ENCODE measurements at places on chromosomes 13 and 19.

DNA sequence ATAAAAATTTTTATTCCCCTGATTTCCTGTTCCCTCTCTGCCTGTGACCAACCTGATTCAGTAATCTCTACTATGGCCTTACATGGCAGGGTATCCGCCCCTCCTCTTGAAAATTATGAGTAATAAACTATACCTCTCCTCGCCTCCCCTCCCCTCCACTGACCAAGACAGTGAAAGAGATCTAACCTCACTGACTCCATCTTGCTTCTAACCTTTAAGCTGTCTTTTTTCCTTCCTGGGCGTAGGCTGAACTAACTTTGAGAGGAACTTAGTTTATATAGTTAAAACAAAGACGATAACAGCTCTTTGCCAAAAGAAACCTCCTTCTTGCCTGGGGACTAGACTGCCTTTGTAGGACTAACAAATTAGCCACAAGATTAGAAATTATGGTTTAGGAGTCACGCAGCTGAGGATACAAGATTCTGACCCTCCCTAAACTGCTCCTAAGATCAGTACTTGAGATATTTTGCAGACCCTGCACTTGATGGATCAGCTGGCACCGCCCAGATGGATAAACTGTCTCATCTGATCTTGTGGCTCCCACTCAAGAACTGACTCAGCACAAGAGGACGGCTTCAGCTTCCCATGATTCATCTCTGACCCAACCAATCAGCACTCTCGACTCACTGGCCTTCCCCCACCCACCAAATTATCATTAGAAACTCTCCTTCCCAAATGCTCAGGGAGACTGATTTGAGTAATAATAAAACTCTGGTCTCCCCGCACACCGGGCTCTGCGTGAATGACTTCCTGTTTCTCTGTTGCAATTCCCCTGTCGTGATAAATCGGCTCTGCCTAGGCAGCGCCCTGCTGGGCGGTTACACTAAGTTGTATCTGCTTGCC, 187.1 kb downstream of the TDRD3 start:
- DNase-seq = no peak

- no peak for DNase-seq
Observed at GRCh38 chr13:23231241-23231640, 50.5 kb downstream of the SGCG start.

DNA sequence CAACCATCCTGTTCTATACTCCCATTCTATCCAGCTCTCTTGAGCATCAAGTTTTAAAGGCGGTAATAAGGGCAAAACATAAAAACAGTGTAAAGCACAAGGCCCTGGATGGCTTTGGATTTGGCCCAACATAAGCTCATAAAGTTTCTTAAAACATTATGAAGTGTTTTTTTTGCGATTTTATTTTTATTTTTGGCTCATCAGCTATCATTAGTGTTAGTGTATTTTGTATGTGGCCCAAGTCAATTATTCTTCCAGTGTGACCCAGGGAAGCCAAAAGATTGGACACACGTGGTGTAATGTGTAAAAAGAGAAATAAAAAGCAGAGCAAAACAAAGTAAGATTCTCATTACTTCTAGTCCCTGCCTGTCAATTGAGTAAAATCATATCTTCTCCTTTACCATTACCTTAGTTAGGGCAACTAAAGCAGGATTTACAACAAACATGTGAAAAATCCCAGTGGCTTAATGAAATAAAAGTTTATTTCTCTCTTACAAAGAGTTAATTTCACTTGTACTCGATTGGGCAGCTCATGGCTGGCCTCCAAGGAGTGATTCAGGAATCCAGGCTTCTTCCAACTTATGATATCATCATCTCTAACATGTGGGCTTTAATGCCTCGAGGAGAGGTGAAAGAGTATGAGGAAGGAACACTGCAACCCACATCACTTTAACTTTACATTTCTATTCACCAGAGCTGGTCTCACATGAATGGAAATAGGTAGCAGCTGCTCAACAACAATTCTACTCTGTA, 725.2 kb upstream of the SLITRK1 start:
- no peak for DNase-seq

- no peak for DNase-seq
Observed at GRCh38 chr19:10548746-10549276, 5.1 kb downstream of the ATG4D start.

GRCh38 chr19:14603990-14604387, 21.1 kb downstream of the CLEC17A start:
- no peak for DNase-seq

- no peak for DNase-seq
Observed at GRCh38 chr13:21686751-21687391, 16.0 kb downstream of the FGF9 start.

DNA sequence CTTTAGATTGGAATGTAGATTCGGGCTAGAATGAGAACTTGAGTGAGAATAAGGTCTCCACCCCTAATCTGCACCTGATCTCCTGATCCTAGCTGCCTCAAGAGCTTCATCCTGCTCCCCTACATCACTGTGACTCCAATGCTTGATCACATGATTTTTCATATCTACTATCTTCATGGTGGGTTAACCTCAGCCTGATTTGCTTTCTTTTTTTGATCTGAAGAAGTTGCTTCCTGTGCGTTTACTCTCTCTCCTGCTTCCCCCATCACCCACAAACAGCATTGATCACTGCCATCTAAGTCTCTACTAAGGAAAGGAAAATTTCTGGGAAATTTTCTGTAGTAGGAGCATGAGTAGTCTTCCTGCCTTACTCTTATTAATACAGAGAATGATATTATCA, 1542.1 kb upstream of the SLC10A2 start:
- DNase-seq = no peak

- DNase-seq = no peak
Observed at GRCh38 chr13:75870397-75870903, 234.3 kb downstream of the LMO7 start.

GRCh38 chr13:21567714-21568113, 36.3 kb downstream of the MICU2 start:
- no peak for DNase-seq

GRCh38 chr13:76883236-76883635, 3.0 kb downstream of the KCTD12 start:
- no peak for DNase-seq

DNA sequence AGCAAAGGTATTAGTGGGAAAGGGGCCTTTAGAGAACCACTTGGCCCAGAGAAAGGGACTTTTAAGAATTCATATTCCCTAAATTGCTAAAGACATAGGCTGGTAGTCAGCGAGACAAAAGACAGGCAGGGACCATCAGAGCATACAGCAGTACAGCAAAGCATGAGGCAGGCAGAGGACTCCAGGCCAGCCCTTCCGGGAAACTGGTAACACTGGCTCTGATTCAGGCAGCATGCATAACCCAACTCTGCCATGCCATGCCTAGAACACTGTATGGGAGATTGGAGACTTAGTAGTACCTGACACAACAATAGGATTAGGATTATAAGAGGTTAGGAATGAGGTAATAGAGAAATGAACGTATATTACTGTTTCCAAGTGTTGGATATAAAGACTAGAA, 34.9 kb downstream of the CAB39L start:
- no peak for DNase-seq

DNA sequence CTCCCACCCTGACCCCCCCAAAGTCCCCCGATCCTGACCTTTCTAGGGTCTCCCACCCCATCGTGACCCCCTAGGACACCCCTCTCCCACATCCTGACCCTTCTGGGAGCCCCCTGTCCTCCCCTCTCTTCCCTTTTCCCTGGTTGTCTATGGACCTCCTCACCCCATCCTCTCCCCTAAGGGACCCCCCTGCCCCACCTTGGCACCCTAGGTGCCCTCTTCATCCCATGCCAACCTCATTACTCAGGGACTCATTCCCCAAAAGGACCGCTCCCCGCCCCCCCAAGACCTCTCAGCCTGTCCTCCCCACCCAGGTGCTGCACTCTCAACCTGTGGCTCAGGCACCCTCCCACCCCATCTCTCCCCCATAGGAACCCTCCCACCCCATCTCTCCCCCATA, 2.1 kb downstream of the MAP2K2 start:
- DNase-seq = no peak

DNA sequence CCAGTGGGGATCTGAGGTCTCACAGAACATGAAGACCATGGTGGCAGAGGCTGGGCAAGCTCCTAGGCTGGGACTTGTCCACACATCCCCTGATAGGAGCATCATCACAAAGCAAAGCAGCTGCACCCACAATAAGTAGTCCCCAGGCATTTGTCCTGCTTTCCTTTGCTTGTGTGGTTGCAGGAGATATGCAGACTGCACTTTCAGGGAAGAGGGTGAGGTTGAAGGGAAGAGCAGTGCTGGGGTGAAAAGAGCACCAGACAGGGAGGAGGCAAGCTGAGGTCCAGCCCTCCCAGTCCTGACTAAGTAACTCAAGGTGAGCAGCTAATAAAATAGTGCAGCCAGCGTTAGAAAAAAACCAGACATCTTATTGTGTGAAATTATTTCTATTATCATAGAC, 383.6 kb downstream of the UQCRFS1 start:
- DNase-seq = no peak

DNA sequence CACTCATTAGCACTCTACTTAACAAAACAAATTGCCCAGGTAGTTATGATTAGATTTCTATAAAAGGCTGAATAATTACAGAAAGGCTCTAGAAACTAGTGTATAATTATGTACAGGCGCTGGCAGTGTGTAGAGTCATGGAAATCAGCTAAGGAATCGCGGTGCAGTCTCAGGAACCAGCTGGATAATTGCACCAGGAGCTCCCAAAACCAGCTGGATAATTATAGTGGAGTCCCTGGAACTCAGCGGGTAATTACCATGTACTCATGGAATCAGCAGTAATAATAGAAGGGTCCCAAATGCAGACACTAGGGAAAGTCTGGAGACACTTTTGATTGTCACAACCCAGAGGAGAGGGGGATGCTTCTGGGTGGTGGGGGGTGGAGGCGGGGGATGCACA, 23.2 kb upstream of the TTYH1 start:
- DNase-seq = no peak

DNA sequence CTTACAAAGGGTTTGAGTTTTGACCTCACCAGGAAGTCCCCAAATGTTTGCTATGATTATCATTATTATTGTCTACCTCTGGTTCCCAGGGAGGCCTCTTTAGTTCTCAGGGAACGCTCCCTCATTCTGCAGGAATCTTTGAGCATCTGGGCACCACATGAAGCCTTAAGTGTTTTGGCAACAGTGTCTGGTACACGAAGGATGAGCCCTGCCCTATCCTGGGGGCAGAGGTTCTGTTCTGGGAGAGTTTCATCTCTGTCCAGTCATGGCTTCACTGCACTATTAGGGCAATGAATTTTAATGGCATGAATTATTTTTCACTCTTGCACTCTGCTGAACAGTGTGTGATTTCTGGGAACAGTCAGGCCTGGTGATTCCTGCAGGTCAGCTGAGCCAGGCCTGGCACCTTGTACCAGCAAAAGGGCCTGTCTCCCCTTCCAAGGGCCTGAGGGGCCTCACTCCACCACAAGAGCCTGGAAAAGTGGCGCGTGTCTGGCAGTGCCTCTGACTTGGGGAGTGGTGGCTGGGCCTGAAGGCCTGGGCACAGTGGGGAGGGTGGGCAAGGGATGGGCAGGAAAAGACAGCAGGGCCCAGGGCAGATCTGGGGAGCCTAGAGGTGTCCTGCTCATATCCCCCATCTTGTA, 4.6 kb downstream of the FAM187B start:
- DNase-seq = no peak

DNA sequence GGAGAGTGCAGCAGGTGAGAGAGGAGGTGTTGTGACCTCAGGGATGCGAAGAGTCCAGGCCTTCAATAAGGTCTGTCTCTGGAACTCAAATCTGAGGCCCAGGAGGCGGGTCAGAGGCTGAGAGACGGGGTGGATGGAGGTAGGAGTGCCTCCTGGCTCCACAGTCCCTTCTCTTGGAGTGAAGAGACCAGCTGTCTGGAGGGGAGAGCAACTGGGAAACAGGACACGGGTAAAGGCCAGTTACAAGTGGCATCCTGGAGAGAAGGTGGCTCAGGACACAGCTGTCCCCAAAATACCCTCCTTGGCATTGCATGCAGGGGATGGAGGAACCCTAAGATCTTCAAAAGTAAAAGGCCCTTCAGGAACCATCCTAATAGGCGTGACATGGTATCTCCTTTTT, 19.2 kb downstream of the PDE4A start:
- no peak for DNase-seq

DNA sequence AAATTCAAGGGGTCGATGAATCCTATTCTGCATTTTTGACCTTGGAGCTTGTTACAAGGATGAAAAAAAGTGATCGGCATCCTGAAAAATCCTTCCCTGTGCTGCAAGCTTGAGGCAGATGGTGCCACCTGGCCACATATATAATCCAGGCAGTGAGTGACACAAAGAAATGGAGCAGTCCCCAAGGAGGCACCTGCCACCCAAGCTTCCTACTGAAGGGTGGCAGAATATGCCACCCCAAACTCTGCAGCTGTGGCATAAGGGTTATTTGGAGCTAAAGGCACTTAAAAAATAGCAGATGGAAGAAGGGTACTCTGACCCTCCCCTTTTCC, 15.4 kb downstream of the TMEM272 start:
- DNase-seq = no peak

GRCh38 chr19:22628401-22628800, 5.7 kb upstream of the ZNF492 start:
- no peak for DNase-seq

DNA sequence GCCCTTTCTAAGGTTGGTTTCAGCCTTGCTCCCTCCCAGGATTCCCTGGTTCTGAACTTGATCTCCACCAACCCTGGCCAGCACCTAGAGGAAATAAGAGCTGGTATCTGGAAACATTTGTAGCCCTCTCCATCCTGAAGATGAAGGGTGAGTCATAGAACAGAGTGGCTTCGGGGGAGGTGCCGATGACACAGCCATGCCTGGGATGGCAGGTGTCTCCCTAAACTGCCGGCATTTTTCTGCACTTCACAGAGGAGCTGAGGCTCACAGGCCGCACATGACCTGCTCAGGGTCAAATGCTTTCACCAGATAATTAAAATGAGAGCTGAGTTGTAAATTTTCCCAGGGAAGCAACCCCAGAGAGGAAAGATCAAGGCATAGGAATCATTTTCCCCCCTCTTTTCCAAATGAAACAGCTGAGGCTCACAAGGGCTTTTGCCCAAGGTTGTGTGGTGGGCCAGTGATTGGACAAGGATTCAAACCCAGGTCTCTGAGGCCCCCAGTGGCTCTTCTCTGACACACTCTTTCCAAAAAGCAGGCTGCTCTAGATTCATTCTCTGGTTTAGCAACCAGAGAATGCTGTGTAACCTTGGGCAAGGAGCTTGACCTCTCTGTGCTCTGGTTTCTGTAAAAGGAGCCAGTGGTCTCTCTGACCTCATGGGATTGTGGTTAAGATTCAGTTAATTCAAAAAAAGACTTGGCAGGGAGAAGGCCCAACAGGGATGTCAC, 1.2 kb upstream of the SLC25A42 start:
- no peak for DNase-seq

- DNase-seq = no peak
Observed at GRCh38 chr13:39737047-39737446, 81.6 kb downstream of the COG6 start.

DNA sequence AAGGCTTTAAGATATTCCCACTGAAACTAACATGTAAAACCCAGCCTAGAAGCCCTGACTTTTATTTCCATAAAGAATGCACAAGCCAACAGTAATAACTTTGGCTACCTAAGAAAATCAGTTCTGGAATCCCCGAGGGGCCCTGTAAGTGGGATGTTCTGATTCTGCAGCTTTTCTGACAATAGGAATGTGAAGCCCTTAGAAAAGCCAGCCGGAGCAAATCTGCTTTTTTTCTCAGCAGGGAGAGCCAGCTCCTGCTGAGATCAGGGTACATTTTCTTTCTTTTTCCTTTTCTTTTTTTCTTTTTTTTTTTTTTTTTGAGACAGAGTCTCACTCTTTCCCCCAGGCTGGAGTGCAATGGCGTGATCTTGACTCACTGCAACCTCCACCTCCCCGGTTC, 8.0 kb upstream of the GARRE1 start:
- DNase-seq = no peak

Data from NCI-H2081 treated with DMSO at 0.1 percent for 48 hours (cell line).